ENCODE measurements at places on chromosomes 1 and 21.

GRCh38 chr1:117225931-117226330 lies 15.2 kb upstream of the VTCN1 start:
- no peak for DNase-seq

- no peak for DNase-seq
Measured at GRCh38 chr1:240027059-240027462, 64.6 kb upstream of the FMN2 start.

GRCh38 chr1:214469290-214469689 lies 82.1 kb downstream of the PTPN14 start:
- no peak for DNase-seq

- DNase-seq: no peak
Measured at GRCh38 chr1:208343226-208343625, 99.0 kb upstream of the PLXNA2 start.

DNA sequence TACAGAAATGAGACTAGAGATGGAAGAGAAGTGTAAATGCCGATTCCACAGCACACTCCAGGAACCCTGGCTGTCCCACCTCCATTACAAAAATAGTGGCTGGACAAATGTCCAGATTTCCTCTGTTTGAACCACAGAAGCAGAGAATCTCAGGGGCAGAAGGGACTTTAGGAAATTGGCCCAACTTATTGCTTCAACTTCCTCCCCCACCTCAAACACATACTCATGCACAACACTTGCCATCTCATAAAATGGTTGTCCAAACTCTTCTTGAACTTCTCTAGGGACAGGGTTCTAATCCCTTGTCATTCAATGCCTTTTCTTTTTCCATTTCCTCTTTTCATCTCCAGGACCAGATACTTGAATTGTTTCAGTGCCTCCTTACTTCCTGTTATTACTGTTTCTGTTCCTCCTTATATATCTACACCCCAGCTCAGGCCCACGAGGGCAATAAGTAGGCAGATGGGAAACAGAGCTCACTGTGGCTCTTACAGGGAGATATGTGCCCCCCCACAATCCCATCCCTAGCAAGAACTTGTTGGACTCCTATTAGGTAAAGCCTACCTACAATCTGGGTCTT lies 8.5 kb upstream of the B4GALT3 start:
- DNase-seq: no peak

- DNase-seq: no peak
Measured at GRCh38 chr1:204373911-204374310, 14.2 kb upstream of the PLEKHA6 start.

- DNase-seq: no peak
Measured at GRCh38 chr1:229624521-229625070, 1.3 kb downstream of the TAF5L start.

DNA sequence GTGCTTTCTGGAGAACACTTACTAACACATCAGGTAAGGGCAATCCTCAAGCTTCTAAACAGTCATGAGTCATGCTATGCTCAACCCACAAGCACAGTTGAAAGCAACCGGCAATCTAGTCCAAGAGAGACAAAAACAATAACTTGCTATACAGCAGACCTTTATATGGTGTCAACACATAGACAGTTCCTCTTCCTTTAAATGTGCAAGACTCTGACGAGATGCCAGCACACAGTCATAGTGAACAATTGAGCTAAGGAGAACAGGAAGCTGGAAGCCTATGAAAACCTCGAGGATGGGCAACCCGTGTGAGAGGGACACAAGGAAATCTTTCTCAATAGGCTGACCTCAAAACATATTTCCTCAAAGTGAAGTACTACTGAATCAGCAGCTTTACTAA lies 5.3 kb downstream of the ADIPOR1 start:
- no peak for DNase-seq

- no peak for DNase-seq
Measured at GRCh38 chr1:210437781-210438180, 109.1 kb downstream of the HHAT start.

DNA sequence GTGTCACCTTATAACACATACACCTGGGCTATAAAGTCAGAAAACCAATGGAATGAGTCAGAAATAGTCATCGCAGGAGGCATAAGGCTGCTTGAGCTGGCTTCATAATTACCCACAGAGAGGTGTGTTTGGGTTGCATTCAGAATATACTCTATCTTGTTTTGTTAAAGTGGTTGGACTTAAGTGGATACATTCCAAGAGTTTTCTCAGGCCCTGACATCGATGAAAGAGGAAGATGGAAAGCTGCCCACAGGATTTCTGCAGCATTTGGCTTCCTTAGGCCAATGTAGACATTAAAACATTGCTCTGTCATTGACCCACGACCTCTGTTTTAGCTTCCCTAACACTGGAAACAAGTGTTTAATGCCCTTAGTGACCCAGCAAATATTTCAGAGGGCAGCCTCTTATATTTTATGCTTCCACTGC lies 18.6 kb upstream of the BCL10 start:
- no peak for DNase-seq

- DNase-seq: no peak
Measured at GRCh38 chr1:168755800-168756418, 26.9 kb upstream of the DPT start.

GRCh38 chr1:98669355-98670296 lies 8.1 kb downstream of the SNX7 start:
- no peak for DNase-seq

DNA sequence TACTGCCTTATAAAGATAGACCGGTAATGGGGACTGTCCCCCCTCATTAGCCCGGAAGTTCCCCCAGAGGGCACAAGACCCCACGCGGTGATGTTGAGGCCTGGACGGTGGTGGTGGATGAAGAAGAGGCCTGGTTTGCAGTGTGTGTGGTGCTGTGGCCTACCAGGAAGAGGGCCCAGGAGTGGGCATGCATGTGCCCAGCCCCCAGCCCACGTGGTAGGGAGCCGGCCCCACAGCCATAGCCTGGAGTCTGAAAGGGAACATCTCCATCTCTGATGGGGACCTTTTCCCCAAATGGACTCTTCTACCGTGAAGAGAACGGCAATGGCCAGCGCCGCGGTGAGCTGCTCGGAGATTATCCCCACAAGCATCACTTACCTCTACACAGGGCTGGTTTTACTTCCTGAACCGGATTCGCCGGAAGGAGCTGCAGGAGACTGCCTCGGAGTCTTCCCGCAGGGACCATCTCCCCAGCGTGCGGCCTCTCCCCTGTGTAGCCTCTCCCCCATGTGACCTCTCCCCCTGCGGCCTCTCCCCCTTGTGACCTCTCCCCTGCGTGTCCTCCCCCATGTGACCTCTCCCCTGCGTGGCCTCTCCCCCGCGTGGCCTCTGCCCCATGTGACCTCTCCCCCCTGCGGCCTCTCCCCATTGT lies 20.6 kb downstream of the RRP1 start:
- DNase-seq: no peak

DNA sequence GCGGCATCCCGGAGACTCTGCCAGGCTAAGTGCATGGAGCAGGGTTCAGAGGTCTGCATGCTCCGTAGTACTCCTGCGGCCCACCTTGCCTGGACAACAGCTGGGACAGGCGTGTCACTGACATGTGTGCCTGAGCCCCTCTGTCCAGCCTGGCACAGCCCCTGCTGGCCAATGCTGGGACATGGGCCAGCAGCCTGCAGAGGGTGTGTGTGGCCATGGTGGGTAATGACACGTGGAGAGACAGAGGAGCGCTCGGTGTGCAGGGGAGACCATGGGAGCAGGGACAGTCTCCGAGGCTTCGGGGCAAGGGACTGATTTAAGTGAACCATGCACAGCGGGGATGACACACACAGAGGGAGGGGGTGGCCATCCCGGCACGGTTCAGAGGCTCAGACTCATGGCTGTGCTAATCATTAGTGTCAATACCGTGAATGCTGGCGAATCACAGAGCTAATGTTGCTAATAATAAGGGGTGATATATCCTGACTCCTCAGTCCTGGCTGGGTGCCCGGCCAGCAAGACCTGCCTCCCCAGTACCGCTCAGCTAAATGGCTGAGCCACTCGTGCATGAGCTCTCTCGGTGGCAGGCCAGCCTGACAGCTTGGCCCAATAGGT lies 41.5 kb downstream of the IGSF21 start:
- no peak for DNase-seq

DNA sequence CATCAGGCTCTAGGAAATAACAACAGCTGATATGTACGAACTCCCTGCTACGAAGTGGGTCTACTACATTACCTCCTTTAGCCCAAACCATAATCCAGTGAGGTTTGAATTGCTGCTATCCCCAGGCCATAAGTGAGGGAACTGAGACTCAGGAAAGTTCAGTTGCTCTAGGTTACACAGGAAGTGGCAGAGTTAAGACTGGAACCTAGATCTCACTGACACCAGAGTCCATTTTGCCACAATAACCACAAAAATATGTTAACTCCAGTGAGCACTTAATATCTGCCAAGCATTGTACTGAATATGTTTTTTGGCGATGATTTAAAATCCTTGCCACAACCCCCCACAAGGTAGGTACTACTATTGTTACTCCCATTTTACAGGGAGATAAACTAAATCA lies 8.9 kb upstream of the TADA1 start:
- DNase-seq: no peak

DNA sequence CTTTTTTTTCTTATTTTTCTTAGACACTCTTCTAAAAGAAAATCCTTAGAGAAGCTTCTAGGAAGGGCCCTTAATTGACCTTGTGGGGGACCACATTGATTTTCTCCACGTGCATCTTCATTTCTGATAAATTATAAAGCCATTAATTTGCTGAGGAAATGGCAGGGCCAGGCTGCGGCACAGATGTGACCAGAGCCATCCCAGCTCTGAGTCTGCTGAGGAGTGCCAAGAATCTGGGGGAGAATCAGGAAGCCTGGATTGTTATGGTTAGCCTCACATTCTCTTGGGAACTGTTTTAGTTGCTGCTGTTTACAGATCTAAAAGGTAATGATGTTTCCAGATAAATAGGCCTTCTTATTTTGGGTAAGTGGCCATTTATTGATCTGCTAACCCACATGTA lies 16.2 kb downstream of the PROX1 start:
- no peak for DNase-seq

DNA sequence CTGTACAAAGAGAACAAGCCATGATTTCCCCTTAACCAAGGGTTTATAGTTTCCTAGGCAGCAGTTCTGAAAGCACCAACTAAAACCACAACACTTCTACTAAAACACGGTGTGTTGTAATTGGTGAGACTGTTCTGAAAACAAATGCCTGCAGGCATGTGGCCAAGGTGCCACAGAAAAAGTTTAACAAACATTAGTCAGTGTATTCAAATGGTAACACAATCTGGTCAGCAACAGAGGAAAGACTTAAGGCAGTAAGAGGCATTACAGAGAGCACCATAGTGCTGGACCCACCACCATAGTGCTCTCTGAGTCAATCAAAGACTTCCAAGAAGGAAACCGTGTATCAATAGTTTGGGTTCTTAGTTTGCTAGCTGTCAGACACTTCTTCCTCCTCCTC lies 16.7 kb downstream of the SNIP1 start:
- DNase-seq: no peak

- DNase-seq: no peak
Measured at GRCh38 chr1:221302810-221303209, 423.6 kb downstream of the HLX start.

DNA sequence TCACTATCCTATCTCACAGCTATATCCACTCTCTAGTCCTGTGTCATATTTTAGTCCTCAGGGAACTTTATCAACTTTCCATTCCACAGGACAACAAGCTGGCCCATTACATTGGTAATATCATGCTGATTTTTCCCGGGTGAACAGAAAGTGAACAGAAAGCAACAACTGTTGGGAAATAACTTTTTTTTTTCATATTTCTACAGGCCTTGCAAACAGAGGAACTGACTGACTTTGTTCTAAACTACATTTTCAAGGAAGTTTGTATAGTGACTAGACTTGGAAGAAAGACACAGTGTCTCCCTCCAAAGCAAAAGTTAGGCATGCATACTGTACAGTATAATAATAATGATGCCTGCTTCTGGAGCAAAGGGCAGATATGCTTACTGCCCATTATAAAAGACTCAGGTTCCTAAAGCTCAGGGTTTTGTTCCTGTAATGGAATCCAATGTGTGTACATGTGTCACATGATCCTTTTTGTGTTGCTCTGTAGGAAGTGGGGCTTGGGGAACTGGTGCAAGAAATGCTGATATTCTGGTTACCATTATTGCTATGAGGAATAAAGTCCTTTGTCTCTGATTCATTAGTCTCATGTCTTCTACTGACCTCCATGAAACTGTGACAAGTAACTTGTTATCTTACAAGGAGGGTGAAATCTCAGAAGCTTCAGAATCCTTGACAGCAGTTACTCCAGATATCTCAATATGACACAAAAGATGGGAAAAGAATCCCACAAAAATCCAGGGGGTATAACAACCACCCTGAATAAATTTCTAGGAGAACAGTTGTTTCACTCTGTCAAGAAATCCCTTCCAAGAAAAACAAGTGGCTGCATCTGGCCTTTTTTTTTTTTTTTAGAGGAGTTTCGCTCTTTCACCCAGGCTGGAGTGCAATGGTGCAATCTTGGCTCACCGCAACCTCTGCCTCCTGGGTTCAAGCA lies 17.7 kb upstream of the NTPCR start:
- DNase-seq: no peak

- DNase-seq: no peak
Measured at GRCh38 chr1:109487261-109487660, 3.6 kb downstream of the ATXN7L2 start.

DNA sequence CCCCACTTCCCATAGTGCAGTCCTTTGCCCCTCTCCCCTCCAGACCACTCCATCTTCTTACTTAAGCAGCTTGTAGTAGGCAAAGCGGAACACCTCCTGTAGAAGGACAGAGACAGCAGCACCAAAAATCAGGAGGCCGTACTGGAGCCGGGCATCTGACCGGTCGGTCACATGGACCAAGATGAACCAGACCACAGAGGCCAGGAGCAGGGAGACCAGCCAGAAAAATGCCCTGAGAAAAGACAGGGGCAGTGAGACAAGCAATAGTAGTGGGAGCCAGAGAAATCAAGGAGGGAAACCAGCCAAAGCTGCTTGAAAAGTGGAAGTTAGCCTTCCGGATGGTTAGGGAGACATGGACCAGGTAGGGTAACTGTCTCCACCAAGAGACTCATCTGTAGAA lies 920 bp downstream of the APH1A start:
- DNase-seq: no peak

DNA sequence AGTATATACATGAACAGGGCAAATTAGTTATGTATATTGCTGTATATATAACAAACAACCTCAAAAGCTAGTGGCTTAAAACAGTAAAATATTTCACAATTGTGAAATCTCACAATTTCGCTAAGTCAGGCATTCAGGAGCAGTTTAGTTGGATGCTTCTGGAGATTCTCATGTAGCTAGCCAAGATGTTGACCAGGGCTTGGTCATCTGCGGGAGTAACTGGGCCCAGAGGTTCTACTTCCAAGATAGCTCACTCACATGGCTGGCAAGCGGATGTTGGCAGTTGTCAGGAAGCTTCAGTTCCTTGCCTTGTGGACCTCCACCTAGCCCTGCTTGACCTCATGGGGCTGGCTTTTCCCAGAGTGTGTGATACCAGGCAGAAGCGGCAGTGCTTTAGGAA lies 95.6 kb downstream of the TTC3 start:
- no peak for DNase-seq

Measured in left forelimb (tissue), 1 donor.